ENCODE measurements at places on chromosomes 2 and 18.

GRCh38 chr2:42474765-42475454, 18.9 kb downstream of the KCNG3 start:
- no peaks in the 10 kb centered on the region for H3K27me3 ChIP-seq
- no peaks in the 10 kb centered on the region for H3K36me3 ChIP-seq
- no peak for DNase-seq

DNA sequence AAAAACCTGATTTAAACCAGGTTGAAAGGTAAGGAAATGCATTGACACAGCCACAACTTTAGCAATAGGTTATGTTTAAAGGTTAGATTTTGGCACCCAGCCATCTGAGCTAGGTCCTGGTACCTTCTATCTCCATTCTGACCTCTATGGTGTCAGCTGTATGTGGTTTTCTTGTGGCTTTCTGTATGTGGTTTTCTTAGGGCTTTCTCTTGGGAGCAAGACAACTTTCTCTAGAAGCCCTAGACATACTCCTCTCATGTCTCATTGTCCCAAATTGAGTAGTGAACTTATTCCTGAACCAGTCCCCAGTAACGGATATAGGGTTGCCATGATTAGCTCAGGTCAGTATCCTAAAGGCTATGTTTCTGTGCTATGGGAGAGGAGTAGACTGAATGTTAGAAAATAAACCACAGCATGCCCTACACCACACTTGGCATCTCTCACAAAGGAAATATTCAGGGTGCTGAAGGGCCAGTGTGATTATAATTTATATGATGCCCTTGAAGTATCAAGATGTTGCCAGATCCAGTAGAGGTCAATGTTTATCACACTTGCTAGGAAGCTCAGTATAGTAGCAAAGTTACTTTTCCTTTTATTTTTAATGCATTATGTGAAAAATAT, 176.1 kb downstream of the CAPN13 start:
- no peak overlapping the region for H3K4me3 ChIP-seq
- peak overlapping the region; percentile 12 for H3K27ac ChIP-seq
- no peak for DNase-seq
- no peaks in the 10 kb centered on the region for H3K27me3 ChIP-seq

GRCh38 chr2:11158916-11159573, 3.8 kb downstream of the SLC66A3 start:
- DNase-seq = no peak
- H3K4me1 ChIP-seq = peaks cover 24% of the 10 kb centered on the region
- peaks cover 5% of the 10 kb centered on the region for H3K36me3 ChIP-seq
- H3K27ac ChIP-seq = no peak overlapping the region
- H3K27me3 ChIP-seq = no peaks in the 10 kb centered on the region

DNA sequence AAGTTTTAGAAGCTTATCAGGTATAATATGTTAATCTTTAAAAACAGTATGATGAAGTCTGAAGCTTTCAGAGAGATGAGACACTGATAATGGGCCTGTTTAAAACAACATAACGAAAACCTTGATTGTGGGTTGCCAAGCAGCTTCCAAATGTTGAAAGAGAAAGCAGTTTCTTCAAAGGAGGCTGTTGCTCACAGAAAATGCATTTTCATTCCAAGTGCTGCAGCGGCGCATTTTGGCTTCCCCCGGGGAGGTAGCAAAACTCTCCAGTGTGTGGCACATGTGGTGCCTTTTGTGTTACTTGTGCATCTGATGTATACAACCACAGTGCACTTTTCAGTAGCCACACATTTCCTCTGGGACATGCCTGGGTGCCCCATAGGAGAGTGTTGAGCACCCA, 66.1 kb downstream of the TMEFF2 start:
- no peaks in the 10 kb centered on the region for H3K36me3 ChIP-seq
- no peaks in the 10 kb centered on the region for H3K4me1 ChIP-seq
- H3K27ac ChIP-seq = no peak overlapping the region
- H3K4me3 ChIP-seq = no peak overlapping the region
- peaks cover 6% of the 10 kb centered on the region for H3K27me3 ChIP-seq

- no peak for DNase-seq
- no peak overlapping the region for H3K4me3 ChIP-seq
- H3K27me3 ChIP-seq = no peaks in the 10 kb centered on the region
- no peaks in the 10 kb centered on the region for H3K4me1 ChIP-seq
Measured at GRCh38 chr2:70448041-70448440, 105.6 kb downstream of the TGFA start.

- no peak for DNase-seq
- H3K27me3 ChIP-seq = peaks cover 20% of the 10 kb centered on the region
- no peaks in the 10 kb centered on the region for H3K36me3 ChIP-seq
- no peaks in the 10 kb centered on the region for H3K4me1 ChIP-seq
- H3K4me3 ChIP-seq = no peak overlapping the region
- no peak overlapping the region for H3K27ac ChIP-seq
Measured at GRCh38 chr2:200056105-200056504, 100.7 kb downstream of the MAIP1 start.

DNA sequence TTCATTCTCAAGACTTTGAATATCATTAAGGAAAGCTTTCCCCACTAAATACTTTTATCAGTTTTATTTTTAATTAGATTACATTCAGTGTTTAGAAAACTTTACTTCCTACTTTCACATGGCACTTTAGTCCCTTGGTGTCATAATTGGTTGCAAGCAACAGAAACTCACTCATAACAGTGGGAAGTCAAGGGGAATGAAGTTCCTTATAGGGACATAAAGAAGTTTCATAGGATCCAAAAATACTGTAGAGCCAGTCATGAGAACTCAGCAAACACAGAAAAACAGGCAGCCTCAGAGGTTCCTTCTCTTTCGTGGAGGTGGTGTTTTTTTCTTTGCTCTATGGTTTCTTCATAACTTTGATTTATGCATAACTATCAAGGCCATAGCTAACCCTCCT, 809.0 kb downstream of the BCL11A start:
- H3K27ac ChIP-seq = no peak overlapping the region
- H3K4me1 ChIP-seq = no peaks in the 10 kb centered on the region
- no peaks in the 10 kb centered on the region for H3K36me3 ChIP-seq
- no peak for DNase-seq
- H3K27me3 ChIP-seq = peaks cover 5% of the 10 kb centered on the region
- no peak overlapping the region for H3K4me3 ChIP-seq

DNA sequence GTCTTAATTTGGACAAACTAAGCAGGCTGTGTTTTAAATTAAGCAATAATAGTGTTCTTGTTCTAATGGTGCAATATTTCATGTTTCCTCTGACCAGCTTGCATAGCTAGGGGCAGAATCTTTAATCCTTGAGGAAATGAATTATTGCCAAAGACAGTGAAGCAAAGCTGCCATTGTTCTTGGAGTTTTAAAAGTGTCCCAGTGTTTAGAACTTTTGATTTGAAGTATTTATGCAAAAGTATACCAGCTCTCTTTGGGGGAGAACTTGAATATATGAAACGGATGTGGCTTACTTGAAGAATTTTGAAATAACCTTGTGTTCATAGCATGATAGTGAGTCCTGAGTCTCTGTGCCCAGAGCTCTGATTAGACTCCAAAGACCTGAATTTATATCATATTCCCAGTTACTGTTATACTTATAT, 33.4 kb downstream of the ITGA6 start:
- H3K4me1 ChIP-seq = peaks cover 37% of the 10 kb centered on the region
- H3K4me3 ChIP-seq = no peak overlapping the region
- H3K27ac ChIP-seq = no peak overlapping the region
- H3K27me3 ChIP-seq = peaks cover 2% of the 10 kb centered on the region
- no peak for DNase-seq

Measured in memory B cell (primary cell).